ENCODE measurements at places on chromosomes 13 and 19.

GRCh38 chr19:46660008-46660517 is 919 bp downstream of the DACT3 start:
- no peak for DNase-seq

- peak; percentile 85 for DNase-seq
These were observed 534 bp upstream of the HPN start for GRCh38 chr19:35040826-35041547.

DNA sequence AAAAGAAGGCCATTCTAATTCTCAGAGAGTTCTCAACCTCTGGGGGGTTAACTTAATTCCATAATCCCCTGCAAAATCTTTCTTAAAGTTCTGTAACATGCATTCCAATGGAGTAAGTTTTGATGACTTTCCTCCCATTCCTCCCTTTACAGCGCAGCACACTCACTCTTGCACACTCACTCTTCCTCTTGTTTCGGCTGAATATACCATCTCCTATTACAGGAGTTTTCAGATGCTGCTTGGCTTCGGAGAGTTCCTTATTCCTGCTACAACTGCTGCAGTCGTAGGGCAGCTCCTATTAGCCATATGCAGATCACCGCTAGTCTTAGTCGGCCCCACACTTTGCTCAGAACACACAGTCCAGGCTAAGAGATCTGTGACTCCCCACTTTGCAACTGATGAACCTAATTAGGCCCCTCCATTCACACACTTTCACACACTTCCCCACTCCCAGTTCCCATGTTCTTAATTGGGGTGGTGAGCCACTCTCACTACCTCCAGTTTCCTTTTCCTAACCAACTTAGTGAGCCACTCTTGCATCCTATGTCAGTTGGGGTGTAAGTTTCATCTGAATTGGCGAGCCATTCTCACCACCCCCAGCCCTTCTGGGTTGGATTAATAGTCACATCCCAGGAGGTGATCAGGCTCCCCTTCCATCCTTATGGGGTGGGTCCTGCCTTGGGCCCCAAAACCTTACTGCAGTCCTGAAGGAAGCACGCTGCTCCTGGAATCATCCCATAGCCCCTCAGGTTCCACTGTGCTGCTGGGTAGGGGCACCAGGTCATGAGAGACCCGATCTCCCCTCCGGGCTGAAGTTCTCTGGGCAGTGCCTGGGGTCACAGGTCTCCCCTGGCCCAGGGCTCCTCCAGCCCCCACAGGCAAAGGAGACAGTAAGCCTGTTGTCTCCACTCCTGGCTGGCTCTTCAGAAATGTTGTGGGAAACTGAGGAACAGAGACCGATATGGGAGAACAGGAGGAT is 53.9 kb downstream of the OR10H4 start:
- DNase-seq, result peak; percentile 47

- DNase-seq, result no peak
These were observed 2.9 kb downstream of the ZNF792 start for GRCh38 chr19:34960940-34961679.

DNA sequence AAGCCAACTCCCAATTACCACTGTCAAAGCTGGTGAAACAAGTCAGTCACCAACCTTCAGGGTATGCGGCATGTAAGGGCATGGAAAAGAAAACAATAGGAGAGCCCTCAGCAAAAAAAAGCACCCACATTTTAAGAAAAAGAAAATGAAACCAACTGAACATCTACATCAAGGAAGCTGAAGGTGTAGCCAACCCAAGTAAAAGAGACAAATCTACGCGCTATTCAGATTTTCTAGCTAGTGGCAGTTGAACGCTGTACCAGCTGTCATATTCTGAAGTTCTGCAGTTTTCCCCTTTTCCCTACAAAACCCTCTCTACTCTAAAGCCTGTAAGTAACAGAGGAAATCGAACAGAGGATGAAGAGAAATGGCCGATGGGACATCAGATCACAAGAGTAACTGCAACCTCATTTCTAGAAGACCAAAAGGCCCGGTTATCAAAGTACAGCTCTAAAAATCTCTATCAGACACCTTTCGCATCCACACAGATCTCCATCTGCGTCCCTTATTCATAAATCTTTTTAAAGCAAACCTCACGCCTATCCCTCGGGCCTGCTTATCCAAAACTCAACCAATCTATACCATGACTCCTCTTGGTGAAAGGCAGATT is 1.4 kb downstream of the MYCBP2 start:
- peak; percentile 17 for DNase-seq
